ENCODE measurements at places on chromosomes 4 and X.

- no peak for DNase-seq
Measured at GRCh38 chr4:187042251-187042650, 318.6 kb upstream of the FAT1 start.

DNA sequence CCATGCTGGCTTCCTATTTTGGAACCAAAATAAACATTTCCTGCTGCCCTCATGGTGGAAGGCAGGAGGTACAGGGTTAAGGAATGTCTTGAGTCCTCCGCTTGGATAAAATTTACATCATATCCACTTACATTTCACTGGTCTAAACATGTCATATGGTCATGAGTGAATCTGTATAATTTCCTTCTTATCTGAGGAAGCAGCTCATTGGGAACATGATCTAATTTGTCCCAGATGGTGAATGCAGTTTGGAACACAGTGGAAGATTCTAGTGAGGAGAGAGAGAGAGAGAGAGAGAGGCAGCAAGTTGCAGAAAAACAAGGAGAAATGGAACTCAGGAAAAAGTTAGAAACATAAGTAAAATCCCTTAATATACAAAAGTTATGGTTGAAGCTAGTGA, 46.8 kb downstream of the MXRA5 start:
- no peak for DNase-seq

- no peak for DNase-seq
Measured at GRCh38 chr4:25872851-25873631, 10.3 kb upstream of the SEL1L3 start.

DNA sequence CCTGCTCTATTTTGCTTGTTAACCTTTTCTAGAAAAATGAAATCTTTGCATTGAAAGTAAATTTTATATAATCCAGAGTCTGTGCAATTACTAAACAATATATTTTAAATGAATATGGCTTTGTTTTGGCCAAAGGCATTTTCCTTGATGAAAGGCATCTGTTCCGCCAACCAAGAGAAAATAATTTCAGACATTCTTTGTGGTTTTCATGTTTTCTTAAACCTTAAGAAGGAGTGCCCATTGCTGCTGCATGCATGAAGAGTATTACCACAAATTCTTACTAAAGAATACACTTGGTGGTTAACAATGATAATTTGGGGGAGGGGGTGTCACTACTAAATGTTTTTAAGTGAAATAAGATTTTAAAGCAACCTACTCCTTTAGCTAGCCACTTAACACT, 2.7 kb upstream of the PDGFC start:
- no peak for DNase-seq

GRCh38 chr4:93865650-93866049, 37.1 kb downstream of the ATOH1 start:
- DNase-seq = no peak

GRCh38 chrX:104568304-104568915, 2.4 kb downstream of the IL1RAPL2 start:
- DNase-seq = no peak

GRCh38 chr4:24382381-24382780, 202.0 kb downstream of the DHX15 start:
- peak; percentile 4 for DNase-seq

GRCh38 chr4:8507624-8508023, 67.0 kb downstream of the TRMT44 start:
- DNase-seq = no peak

GRCh38 chr4:144647590-144647989, 1.6 kb downstream of the HHIP start:
- no peak for DNase-seq

DNA sequence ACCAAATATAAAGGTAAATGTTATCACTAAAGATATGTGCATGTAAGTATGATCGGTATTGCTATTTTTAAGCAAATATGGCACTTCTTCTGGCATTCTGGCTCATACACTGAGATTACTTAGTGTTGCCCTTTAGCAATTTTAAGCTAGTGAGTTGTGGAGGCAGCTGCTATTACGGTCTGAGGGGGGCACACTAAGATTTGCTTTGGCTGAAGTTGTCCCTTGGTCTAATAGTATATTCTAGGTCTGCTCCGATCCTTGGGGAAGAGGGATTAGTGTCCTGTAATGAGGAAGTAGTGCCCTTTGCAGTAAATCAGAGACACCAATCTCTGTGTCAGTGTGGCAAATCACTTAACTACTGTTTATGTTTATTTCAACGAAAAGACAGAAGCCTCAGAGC, 196.5 kb upstream of the FTHL17 start:
- DNase-seq = no peak

- no peak for DNase-seq
Measured at GRCh38 chr4:38591617-38592337, 72.2 kb upstream of the KLF3 start.

GRCh38 chr4:53917729-53918128, 146.7 kb downstream of the CHIC2 start:
- DNase-seq = no peak

GRCh38 chr4:3192827-3193226, 56.1 kb upstream of the MSANTD1 start:
- DNase-seq = no peak

- DNase-seq = no peak
Measured at GRCh38 chr4:73761856-73762255, 21.5 kb downstream of the CXCL8 start.

DNA sequence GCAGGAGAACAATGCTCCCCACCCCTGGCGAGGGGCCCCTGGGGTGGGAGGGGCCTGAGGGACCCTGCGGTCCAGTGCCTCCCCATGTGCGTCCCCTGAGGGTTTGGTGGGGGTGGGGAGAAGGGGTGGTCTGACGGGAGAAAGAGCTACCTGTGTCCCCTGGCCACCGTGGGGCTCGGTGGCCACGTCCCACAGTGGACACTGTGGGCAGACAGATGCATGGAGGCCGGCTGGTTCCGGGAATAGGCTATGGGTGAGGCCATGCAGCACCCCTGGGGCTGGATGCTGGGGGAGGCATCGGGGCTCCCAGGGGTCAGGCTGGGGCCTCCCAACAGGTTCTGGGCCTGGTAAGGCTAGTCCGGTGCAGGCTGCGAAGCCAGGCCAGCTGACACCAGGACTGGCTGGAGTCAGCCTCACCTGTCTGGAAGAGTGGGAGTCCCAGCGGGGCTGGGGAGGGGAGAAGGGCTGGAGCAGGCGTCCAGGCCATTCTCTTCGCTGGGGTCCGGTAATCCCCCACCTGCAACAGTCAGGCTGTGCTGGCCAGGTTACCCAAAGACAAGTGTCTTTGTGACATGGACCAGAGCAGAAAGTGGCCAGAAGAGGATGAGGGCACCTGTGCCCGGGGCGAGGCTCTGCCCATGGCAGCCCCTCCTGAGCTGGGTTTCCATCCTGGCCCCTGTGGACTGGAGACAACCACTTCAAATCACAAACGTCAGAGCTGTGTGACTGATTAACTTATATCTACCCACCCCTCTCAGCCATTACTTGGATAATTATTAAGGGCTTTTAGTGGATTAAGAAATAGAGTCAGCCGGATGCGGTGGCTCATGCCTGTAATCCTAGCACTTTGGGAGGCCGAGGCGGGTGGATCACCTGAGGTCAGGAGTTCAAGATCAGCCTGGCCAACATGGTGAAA, 1.4 kb upstream of the FAM53A start:
- DNase-seq = no peak

GRCh38 chrX:39984191-39984956, 113.4 kb downstream of the BCOR start:
- DNase-seq = no peak

DNA sequence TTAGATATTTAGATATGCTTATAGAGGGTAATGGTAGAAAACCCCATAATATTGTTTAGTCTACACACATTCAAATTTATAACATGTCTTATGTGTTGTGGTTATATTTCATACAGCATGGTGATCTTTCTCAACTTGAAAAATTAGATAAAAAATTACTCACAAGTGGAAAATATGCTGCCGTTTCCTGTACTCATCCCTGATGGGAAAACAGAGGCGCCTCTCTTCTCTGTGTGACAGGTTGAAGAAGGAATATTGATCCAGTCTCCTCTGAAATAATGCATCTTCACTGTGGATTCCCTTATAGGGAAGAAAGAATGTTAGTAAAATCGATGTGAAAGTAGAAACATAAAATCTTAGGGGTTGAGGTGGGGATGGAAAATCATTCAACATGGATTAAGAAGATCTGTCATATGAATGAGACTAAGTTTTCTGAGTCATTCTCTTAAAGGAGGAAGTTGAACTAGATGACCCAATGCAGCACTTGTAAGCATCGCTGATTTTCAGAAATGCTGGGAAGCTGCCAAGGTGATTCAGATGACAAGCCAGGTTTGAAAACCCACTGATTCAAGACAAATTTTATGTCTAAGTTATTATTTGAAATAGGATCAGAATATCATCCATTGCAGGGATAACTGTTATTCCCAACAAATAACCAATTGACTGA, 70.7 kb downstream of the ANKRD50 start:
- no peak for DNase-seq

GRCh38 chrX:12986886-12987285, 12.0 kb downstream of the TMSB4X start:
- DNase-seq = no peak

DNA sequence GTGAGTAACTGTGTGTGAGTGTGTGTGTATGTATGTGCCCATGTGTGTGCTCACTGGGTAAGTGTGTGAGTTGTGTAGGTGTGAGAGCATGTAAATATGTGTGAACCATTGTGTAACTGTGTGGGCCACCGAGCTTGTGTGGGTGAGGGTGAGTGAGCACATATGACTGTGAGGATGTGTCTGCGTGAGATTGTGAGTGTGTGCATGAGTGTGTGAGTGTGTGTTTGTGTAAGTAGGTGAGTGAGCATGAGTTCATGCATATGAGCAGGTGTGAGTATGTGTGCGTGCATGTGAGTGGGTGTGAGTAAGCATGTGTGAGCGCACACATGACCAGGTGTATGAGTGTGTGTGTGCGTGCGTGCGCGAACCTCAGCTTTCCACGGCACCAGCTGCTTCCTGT, 1.4 kb upstream of the ATP2B3 start:
- no peak for DNase-seq

DNA sequence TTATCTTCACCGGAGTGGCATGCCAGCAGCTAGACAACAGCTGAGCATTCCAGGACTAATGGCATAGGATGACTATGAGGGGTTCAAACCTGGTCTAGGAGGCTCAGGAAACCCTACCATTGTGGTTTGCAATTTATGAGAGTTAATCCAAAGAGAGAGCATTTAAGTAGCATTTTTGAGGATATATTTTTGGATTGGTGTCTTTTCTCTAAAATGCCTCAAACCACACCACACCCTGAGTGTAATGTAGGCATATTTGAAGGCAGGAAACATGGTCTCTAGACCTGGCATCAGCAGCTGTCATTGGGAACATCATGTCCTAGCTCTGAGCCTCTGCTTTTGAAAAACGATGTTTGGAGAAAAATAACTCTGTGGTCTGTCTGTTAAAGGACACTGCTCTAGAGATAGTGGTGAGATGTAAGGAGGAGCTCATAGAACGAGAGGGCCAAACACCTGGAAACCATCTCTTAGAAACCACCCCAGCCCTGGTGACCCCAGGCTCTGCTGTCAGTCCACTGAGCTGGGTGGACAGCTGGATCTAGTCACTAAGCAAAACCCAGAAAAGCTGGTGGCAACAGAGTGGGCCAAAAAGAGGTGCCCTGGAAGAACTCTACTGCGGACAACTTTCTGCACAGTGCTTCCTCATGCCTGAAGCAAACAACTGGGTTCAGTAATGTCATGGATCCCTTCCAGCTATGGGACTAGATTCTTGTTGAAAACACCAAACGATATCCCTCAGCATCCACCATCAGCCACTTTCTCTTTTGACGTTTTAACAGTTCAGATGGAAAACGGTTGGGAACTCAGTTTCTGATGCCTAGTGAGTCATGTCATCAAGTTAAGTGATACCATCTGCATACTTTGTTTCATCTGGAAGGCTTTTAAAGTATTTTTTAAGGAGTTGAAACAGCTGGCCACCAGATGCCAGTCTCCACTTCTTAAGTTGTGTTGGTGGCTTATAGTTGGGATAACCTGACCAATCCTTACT, 100.2 kb upstream of the C1QTNF7 start:
- no peak for DNase-seq

DNA sequence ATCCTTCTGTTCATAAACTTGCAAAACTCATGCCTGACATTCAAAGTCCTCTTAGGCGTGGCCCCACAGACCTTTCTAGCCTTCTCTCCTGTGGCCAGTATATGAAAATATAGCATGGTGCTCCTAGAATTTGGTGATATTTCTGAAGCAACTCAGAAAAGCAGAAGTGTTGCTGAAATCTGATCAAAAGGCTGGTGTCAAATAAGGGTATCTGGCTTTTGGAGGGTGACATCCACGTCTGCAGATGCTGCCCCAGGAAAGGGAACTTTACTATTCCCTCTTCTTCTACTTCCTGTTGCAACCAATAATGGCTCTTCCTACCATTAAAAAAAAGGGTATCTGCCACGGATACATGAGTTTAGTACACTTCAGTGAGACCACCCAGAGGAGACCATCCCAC, 83.9 kb upstream of the RPS6KA3 start:
- DNase-seq = no peak

- DNase-seq = no peak
Measured at GRCh38 chrX:18617407-18617750, 54.5 kb downstream of the RS1 start.

- DNase-seq = no peak
Measured at GRCh38 chr4:56317749-56318148, 69.5 kb downstream of the AASDH start.

- DNase-seq = peak; percentile 5
Measured at GRCh38 chrX:79081895-79082512, 62.5 kb upstream of the GPR174 start.

DNA sequence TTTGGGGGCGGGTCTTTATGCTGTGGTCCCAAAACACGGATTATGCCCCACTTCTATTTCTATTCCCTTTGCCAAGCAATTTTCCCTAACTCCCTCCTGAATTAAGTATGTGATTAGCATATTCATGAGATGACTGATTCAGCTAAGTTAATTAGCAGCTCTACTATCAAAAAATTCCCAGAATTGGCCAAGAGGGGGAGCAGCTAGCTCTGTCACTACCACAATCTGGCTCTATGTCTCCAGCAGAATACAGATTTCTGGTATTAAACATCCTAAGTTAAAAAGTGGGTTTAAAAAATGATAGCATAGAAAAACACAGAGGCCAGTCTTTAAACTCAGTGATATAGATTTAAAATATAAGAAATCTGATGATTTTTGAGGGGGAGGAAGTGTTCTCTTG, 80.3 kb downstream of the GPC4 start:
- peak; percentile 1 for DNase-seq

GRCh38 chr4:159547645-159548308, 444.9 kb downstream of the RAPGEF2 start:
- DNase-seq = no peak

DNA sequence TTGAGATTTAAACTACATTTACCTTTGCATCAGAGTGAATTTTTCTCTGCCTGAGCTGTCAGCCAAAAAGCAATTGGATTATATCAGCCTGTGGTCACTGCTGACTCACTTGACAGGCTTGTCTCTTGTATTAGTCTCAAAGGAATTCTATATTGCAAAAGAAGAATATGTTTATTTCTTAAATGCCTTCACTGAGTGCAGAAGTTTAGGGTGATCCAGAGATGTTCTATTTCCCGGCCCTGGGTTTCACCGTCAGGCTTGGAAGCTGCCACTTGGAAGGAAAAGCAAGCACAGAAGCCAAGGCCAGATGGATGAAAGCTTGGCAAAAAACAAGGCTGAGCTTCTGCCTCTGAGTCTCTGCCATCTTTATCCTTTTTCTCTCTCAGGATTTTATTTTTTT, 80.9 kb downstream of the FAM114A1 start:
- DNase-seq = no peak
